ENCODE measurements at places on chromosomes 12 and 14.

GRCh38 chr12:25585021-25585523 lies 32.0 kb upstream of the LMNTD1 start:
- no peak for DNase-seq

DNA sequence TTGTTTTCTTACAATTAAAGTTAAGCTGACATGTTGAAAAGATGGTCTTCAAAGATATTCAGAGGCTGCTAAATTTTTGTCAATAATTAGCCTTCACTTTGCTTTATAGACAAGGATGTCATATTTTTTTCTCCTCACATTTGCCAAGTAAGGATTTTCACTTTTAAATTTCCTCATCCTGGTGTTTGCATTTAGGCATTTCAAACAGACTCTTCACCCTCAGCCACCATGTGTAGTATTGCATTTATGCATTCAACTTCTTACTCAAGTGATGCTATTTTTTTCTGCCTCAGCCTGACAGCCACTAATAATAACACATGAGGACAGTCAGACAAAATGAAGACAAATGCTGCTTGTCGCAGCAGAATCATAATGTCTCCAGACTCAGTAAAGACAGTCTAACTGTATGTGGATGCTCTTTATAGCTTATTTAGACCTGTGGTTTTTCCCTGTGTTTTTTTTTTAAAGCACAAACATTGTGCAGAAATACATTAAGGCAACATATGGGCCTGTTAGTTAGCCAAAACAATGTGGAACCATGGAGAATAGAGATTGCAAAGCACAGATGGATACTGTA lies 481.5 kb downstream of the NPAS3 start:
- DNase-seq, result no peak

DNA sequence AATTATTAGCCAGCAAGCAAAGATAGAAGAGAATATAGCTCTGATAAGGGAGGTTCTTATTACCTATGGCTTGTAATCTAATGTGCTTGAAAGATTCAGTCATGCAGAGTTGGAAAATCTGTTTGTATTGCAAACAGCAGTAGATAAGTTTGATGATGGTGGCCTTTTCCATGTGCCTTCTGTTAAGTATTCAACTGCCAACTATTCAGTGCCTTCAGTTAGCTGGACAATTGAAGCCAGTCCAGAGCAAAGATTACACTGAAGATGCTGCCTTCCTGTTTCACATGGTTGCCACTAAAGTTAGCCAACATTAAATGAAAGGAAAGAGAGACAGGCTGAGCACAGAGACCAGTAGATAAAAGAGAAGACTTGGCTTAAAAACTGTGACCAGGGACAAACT lies 92.7 kb upstream of the SLC38A2 start:
- DNase-seq, result no peak

DNA sequence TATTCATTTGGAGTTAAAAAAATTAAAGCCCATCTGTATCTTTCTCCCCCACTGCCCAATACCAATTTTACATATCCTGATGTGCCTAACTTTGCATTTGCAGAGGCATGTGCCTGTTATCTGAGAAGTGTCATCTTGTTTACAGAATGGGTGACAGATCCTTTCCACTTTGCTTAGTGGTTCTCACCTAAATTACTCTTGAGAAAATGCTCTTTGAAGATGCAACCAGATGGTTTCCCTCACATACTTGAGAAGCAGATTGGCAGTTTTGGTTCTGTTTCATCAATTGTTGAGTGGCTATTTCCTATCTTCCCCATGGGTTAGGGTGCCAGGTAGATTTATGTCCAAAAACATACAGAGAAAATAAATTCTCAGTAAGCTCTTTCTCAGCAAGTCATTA lies 1051.4 kb upstream of the ATXN7L3B start:
- DNase-seq, result no peak

- no peak for DNase-seq
These were observed 4.4 kb downstream of the CACNA1C start for GRCh38 chr12:2057041-2057794.

DNA sequence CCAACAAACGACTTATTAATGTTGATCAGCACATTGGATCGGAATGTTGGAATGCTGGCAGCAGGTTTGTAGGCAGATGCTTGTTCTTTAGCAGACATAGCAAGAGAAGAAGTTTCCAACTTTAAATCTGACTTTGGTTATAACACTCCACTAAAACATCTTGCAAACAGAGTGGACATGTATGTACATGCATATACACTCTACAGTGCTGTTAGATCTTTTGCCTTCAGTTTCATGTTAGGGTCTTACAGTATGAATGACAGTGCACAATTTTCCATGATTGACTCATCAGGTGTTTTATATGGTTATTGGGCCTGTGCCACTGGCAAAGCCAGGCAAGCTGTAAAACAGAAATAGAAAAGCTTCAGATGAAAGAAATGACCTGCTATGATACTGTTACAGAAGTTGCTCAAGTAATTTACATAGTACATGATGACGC lies 14.3 kb upstream of the DHRS7 start:
- DNase-seq, result no peak

DNA sequence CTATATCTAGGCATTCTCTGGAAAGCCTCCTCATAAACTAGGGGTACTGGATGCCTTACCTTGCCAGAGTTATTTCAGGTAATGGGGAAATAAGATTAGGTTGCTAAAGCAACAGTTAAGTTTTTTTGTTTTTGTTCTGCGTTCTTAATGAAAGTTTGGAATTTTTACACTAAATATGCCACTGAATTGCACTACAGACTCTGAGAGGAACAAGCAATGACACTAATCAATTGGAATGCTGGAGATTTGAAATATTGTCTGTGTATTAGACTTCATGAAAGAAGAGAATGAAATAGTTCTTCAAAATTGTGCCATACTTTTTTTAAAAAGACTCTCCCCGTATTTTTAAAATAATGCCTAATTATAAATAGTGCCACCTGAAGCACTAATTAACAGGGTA lies 287.8 kb downstream of the NAV3 start:
- no peak for DNase-seq

- no peak for DNase-seq
These were observed 896 bp upstream of the CDKN1B start for GRCh38 chr12:12716151-12716792.

- DNase-seq, result no peak
These were observed 884 bp downstream of the CAPRIN2 start for GRCh38 chr12:30753751-30754382.

DNA sequence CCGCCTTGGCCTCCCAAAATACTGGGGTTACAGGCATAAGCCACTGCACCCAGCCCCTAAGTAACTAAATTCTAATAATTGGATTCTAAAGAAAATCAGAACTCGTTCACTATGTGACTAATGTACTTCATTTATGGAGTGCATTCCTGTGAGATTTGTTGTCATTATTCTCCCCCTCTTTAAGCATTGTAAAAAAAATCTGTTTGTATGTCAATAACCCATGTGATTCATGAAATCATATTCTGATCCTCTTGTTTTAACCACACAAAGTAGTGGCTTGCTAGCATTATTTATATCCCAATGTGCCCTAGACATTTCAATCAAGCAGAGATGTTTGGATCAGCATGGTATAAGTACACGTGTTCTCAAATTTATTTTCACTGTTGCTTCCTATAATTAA lies 78.2 kb upstream of the OSBPL8 start:
- no peak for DNase-seq

- DNase-seq, result no peak
These were observed 43.0 kb downstream of the BORCS5 start for GRCh38 chr12:12399776-12400305.

DNA sequence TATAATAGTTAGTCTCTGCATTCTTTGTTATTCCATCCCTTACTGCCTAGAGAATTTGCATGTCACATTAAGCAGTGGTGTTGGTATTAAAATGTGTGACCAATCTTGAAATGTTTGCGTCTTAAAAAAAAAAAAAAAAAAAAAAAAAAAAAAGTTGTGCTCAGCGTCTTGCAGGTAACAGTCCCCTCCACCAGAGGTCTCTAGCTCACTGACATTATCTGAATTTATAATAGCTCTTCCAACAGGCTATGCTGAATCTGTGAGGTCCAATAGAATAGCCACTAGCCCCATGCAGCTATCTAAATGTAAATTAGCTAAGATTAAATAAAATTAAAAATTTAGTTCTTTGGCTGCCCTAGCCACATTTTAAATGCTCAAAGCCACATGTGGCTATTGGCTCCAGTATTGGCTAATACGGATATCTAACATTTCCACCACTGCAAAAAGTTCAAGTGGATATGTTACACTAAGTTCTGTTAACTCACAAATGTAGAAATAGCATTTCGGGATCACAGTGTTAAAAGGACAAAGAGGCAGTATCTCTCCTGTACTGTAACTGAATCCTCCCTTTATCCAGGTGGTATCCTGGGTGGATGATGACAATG lies 28.7 kb downstream of the NKX2-8 start:
- DNase-seq, result no peak

GRCh38 chr14:36805131-36805559 lies 143.5 kb downstream of the PAX9 start:
- no peak for DNase-seq

GRCh38 chr12:2681450-2682205 lies 113.1 kb upstream of the FKBP4 start:
- no peak for DNase-seq

DNA sequence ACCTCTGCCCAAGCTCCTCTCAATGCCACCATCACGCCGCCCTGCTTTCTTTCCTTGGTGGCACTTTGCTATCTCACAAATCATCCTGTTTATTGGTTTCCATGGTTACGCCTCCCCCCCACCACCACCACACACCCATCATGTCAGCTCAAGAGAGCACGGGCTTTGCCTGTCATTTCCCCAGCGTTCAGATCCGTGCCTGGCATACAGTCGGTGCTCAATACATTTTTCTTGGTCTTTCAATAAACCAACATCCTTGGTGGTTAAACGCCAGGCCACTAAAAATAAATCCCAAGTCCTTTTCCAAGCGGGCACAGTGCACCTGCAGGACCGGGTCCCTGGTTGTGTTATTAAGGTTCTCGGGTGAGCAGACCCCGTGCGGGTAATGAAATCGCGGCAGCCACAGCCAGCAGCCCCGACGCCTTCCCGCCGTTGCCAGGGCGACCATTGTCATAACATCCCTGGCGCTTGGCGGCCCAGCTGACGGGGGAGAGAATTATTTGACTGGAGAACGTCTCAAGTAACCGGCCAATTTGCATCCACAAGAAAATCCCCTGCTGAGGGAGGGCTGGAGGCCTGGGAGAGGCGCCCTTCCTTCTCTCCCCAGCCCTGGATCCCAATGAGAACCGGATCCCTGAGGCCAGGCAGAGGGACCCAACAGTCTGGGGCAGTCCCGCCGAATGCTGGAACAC lies 92.9 kb downstream of the KSR2 start:
- no peak for DNase-seq

DNA sequence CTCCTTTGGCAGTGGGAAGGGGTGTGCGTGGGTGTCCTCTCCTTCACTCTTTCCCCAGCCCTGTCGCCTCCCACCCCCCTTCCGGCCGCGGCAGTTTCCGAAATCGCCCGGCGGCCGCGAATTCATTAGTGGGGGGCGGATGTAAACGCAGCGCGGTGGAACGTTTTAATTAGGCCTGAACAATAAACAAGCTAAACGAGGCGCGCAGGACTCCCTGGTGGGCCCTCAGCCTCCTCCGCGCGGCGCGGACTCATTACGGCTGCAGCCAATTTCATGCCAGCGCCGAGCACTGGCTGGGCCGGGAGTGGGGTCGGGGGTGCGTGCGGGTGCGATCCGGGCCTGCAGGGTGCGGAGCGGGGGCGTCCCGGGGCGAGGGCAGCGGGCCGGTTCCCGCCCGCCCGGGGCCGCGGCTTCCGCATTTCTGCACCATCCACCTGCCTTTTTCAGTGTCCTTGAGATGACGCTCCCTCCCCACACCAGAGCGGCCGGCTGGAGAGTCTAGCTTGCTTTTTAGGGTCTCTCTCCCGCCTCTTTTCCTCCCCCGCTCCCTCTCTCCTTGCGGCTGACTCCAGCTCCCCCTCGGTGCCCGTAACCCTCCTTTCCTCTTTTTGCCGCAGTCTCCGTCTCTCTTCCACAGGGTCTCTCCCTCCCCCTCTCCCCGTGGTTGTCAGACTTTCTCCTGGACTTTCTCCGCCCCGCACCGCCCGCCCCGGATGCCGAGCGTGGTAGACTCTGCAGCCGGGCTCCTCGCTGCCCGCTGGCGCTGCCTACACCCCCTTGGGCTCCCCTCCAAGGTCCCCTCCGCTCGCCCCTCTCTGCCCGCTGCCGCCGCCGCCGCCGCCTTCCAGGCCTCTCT lies at the start of gene CISTR:
Gene CISTR (minus strand): TSS at position 644 of the 856 bp plus-strand sequence.
- DNase-seq, result no peak

GRCh38 chr12:58529897-58530741 lies 390.2 kb downstream of the LRIG3 start:
- DNase-seq, result no peak

Data from RWPE2 (cell line).